ENCODE measurements at places on chromosomes 3 and 15. TPM values are rescaled to one million over a fixed set of nuclear protein-coding genes. Genes with fewer than 3 reads are reported as not detected.

GRCh38 chr3:50369012-50369670 is 9.8 kb upstream of the TMEM115 start:
- DNase-seq, result no peak

Gene NR1I2
- total RNA-seq, result 0.28 TPM

Gene FGD5
- total RNA-seq, result 15.3 TPM

- no peak for DNase-seq
These were observed 7.2 kb upstream of the ELP6 start for GRCh38 chr3:47520756-47521155.

Gene ATP13A5
- not detected for total RNA-seq
